ENCODE measurements at places on chromosomes 12 and 14.
A peak's percentile ranks its signal among the peaks of the same experiment; 100 is the strongest.

GRCh38 chr14:101241807-101242278 is 319.5 kb upstream of the DIO3 start:
- no peak for DNase-seq

DNA sequence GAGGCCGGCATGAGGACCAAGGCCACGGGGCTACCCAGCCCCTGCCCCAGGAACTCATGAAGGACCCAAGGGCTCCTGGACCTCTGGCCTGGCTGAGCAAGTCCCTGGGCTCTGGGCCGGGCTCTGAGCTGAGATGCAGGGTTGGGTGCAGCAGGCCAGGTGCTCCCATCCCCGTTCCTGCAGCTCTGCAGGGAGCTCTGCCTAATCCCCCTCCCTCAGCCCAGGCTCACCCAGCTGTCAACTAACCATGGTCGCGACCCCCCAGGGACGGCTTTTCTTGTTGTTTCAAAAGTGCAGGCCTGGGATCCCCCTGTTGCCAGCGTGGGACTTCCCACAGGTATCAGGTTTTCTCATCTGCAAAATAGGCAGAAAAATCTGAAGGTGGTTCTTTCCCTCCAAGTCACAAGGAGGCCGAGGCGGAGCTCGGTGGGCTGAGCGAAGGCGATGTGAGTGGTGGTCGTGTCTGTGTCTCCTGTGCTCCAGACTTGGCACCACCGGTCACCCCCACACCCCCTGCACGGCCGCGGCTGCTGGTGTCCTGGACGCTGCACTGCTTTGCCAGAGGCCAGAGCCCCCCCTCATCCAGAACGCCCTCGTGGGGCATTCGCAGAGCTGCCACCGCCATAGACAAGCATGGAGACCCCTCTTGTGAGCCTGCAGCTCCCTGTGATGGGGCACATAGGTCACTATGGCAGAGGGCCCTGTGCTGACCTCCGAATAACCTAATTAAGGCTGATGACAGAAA is 22.5 kb upstream of the GALNT9 start:
- DNase-seq: no peak

DNA sequence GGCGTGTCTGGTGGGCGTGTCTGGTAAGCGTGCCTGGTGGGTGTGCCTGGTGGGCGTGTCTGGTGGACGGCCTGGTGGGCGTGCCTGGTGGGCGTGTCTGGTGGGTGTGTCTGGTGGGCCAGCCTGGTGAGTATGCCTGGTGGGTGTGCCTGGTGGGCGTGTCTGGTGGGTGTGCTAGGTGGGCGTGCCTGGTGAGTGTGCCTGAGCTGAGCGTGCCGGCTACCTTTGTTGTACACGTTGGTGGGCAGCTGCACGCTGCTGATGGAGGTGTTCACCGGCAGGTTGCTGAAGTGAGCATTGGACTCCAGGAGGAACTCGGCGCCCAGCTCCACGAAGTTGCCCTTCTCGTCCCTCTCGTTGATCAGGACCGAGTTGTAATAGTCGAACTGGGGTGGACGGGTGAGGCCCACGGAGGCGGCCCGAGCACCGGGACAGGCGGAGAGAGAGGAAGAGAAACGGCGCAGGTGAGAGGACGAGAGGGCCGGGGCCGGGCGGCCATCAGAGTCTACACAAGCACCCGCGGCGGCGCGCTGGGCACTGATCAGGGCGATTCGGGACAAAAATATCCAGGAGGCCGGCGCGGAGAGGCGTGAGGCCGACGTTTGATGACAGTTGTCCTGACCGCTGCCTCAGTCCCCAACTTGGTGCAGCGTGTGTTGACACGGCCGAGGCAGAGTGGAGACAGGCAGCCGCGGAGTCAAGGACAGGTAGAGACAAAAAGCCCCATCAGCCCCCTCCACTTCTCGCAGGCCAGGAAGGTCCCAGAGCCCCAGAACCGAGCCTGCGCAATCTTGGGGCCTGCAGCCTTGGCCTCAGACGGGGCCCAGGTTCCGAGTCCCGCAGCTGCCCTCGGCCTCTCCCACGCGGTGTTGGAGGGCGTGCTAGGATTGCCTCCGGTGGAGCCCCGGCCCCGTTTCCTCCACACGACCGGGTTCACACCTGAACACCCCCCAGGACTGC is 10.5 kb downstream of the CACNA2D4 start:
- peak; percentile 34 for DNase-seq

GRCh38 chr12:80192087-80192486 is 92.8 kb downstream of the OTOGL start:
- no peak for DNase-seq

Measured in CD4-positive, alpha-beta T cell treated with Interleukin-10 for 1 hour (primary cell).